Fibroblast of pulmonary artery (primary cell): ENCODE measurements at places on chromosomes 13 and 19.

DNA sequence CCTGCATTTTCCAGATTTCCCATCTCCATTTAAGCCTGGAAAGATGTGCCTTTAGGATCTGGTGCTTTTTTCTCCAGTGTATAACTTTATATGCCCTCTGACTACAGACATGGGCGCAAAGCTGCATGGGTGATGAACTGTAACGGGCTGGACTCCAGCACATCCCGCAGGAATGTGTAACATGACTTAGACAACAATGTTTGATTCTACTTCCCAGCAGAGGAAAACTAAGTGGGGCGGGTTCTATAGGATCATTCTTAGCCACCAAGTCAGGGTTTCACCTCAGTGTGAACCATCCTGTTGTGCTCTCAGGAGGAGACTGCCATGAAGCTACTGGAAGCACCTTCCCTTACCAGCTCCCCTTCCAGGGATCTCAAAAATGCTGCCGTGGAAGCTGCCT lies 93.2 kb upstream of the SERP2 start:
- no peak for DNase-seq

GRCh38 chr13:56349866-56350265 lies 790.9 kb upstream of the PRR20A start:
- no peak for DNase-seq

DNA sequence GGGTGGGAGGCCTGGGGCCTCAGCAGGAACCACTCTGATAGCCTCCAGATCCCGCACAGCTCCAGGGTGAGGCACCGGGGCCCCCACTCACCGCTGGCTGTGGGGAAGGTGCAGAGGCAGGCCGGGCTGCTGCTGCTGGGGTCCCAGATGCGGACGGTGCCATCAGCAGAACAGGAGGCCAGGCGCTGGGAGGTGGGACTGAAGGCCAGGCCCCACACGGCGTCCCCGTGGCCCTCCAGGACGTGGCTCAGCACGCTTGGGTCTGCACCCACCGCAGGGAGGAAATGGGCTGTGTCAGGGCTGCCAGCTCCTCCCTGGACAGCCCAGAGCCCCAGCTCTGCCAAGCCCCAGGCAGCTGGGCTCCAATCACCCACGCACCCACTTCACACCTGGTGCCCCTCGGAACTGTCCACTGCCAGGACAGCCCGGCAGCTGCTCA lies 6.1 kb upstream of the PRKD2 start:
- DNase-seq = no peak

GRCh38 chr13:113774177-113775107 lies 15.4 kb downstream of the TMEM255B start:
- DNase-seq = peak; percentile 74

DNA sequence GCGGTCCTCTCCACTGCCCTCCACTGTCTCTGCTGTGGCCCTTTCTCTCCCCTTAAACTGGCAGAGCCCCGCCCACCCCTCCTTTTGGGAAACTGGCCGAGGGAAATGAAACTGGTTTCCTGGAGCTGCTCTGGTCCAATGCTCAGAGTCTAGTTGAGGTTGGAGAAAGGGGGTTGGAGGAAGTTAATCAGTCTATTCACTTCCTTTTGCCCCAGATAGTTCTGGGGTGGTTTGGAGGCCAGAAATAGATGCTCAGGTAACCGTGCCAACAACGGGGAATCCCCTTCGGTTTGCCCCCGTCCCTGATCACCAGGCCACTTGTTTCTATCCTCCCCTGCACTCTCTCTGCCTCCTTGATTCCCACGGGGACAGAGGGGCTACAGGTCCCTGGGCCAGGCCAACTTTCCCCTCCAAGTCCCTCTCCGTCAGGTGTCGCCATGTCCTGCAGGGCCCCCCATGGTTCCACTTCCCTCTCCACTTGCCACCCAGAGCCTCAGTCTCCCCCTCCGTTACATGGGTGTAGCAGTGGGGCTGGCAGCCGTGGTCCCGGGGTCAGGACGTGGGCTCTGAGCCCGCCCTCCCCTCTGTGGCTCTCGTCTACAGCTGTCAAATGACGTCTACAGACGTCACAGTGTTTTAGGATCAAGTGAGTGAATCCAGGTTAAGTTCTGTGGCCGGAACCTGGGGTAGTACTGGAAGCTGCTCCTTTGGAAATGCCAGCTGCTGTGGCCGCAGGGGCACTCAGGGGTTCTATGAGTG lies at the start of gene IL4I1:
IL4I1 (minus strand) TSS at position 25 of the 759 bp plus-strand sequence. CDS start 727 bp downstream, outside the sequence.
- peak; percentile 38 for DNase-seq

- DNase-seq = no peak
Measured at GRCh38 chr13:25080773-25081172, 15.2 kb upstream of the PABPC3 start.

DNA sequence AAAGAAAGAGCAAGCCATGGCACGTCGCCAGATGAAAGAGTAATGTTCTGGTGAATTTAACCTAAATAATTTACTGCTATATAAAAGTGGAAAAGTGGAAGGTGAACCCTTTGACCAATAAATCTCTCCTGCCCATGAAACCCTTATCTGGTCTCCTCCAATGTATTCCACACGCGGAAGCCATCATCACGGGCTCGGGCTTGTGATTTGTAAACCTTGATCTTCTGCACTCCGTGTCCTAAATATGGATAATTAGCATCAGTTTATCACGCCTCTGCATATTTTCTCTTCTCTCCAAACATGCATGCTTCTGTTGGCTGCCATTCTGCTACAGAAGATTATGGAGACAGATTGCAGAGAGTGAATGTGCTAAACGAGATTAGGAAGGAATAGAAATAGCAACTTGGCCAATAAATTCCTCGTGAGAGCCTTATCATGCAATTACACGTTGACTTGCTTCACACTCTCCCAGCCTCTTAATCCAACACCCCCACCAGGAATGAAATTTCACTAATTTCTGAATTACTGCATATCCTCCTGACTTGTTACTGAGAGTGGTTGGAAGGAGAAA lies 34.5 kb downstream of the SOX1 start:
- no peak for DNase-seq

DNA sequence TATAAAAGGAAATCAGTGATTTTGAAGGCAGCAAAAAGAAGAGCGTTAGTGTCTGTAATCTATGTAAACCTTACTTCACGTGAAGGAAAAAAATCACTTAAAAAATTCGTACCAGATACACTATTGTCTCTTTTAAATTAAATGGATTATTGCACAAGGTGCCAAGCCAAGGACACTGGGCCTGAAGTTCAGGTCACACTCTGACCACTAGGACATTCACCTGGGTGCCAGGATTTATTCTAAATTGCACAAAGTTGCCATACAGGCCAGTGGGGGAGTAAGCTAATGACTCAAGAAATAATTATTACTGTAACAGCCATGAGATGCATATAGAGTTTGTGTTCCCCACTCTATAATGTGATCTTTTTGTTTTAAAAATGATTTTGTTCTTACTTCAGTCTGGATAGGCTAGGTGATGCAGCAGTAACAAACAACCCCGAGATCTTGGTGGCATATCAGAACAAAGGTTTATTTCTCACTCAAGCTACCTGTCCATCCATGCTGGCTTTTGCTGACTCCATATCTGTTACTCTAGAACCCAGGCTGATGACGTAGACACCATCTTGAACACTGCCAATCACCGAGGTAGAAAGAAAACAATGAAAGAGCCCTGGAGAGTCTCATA lies 252.1 kb downstream of the DCT start:
- no peak for DNase-seq

DNA sequence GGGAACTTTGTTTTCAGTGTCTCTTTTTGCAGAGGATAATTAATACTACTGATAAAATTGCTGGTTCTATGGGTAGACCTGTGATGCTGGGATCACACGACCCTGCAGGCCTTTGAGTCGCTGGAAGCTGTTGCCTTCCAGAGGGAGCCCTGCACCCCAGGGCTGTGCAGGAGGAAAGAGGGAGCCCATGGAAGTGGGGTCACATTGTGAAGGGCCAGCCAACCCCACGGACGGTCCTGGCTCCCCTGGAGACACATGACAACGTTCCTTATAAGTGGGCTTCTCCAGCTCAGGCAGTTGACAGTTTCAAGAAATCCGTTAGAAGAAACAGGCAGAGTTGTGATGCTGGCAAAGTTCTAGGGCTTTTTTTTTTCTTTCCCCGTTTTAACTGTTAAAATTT lies 98.0 kb downstream of the ZDHHC20 start:
- no peak for DNase-seq

GRCh38 chr19:56400485-56400884 lies 3.6 kb upstream of the ZNF583 start:
- no peak for DNase-seq

GRCh38 chr19:37990362-37990761 lies 83.4 kb downstream of the SIPA1L3 start:
- DNase-seq = no peak

DNA sequence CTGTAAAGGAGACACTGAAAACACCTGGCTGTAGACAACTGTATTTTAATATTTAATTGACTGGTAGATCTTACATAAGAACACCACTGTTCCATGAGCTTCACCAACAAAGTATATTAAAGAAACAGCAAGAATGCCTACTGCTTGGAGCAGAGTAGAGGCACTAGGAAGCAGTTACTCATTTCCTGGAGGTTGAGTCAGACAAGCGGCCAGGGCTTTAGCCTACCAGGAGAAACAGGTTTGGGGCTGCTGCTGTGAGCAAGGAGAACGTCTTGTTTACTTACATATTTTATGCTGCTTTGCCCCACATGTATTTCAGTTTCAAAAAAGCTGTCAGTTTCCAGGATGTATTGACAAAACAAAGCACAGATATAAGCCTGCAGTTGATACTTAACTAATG lies 33.4 kb downstream of the ALG5 start:
- peak; percentile 86 for DNase-seq

GRCh38 chr13:107617527-107617926 lies 597.8 kb downstream of the LIG4 start:
- no peak for DNase-seq

- DNase-seq = no peak
Measured at GRCh38 chr13:33945477-33945876, 127.5 kb downstream of the RFC3 start.

DNA sequence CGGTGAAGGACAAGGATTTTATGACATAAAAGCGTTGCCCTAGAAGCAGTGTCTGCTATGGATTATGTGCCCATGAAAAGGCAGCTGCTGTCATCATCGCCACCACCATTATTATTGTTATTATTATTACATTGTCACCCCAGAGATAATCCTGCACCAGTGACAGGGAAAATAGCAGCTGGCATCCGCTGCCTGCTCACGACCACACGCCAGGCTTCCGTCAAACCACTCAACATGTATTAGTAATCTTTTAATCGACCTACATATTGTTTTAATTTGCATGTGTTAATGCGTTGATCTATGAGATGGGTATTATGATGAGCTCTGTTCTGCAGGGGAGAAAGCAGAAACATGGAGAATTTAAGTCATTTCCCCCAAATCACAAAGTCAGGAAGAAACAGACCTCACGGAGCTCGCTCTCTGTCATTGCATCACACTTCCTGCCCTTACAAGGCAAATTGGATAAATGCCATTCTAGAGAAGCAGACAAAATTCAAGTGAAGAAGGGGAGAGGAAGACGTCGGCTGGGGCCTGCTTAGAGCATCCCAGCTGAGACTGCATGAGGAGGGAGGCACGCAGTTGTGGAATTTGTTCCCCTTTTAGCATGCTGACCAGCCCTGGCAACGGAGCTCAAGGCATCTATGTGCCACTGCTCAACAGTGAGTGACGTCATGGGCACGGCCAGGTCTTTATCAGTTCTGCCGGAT lies at the start of gene FFAR3:
FFAR3 (plus strand) TSS at position 594 of the 707 bp plus-strand sequence. CDS start 431 bp downstream, outside the sequence.
- peak; percentile 78 for DNase-seq

- no peak for DNase-seq
Measured at GRCh38 chr13:22549126-22549525, 631.7 kb upstream of the SGCG start.

GRCh38 chr19:1750343-1751021 lies 2.8 kb upstream of the ONECUT3 start:
- DNase-seq = no peak

DNA sequence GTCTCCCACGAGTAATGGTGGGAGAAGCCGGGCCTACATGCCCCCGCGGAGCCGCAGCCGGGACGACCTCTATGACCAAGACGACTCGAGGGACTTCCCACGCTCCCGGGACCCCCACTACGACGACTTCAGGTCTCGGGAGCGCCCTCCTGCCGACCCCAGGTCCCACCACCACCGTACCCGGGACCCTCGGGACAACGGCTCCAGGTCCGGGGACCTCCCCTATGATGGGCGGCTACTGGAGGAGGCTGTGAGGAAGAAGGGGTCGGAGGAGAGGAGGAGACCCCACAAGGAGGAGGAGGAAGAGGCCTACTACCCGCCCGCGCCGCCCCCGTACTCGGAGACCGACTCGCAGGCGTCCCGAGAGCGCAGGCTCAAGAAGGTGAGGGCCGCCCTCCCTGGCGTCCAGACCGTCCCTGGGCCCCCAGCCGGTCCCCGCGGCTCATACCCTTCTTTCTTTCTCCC lies 1.4 kb upstream of the USF2 start:
- DNase-seq = no peak

- peak; percentile 21 for DNase-seq
Measured at GRCh38 chr13:99995589-99996380, 14.2 kb downstream of the ZIC2 start.

- no peak for DNase-seq
Measured at GRCh38 chr13:24668955-24669582, 11.1 kb upstream of the ATP12A start.
